Inflammatory macrophage (primary cell): ENCODE measurements at places on chromosomes 3 and 15.

DNA sequence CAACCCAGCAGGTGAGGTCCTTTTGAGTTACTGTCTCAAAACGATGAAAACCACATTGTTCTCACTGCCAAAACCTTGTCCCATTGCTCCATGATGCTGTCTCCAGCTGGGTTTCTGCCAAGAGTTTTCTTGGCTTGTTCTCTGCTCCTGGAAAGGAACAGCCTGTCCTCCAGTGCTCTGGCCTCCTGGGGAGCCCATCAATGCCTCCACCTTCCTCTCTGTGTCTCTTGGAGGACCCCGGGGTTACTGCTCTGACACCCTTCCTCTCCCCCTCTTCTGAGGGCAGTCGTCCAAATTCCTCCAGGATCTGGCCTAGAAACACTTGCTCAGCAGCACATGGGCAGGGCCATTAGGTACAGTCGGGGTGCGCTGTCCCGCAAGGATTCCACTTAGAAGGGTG is 63.9 kb upstream of the RGMA start:
- DNase-seq = no peak

- DNase-seq = no peak
These were observed 1103.1 kb downstream of the ROBO2 start for GRCh38 chr3:78143000-78143399.

DNA sequence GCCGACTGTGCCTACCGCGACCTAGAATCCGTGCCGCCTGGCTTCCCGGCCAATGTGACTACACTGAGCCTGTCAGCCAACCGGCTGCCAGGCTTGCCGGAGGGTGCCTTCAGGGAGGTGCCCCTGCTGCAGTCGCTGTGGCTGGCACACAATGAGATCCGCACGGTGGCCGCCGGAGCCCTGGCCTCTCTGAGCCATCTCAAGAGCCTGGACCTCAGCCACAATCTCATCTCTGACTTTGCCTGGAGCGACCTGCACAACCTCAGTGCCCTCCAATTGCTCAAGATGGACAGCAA is 1.4 kb downstream of the ISLR start:
- DNase-seq = no peak

DNA sequence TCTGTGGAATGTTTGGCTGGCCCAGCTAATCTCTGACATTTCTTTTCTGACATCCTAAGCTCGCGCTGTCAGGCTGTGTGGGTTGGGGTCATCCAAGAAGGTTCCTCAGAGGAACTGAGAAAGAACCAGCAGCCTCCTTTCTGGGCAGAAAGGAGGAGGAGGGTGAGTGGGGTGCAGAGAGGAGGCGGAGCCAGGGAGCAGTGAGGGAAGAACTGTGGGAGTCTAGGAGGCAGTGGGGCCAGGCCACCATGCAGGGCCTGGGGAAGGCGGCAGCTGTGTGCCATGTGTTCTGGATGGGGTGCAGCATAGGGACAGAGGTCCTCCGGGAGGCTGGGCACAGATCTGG is 5.3 kb downstream of the SEMA7A start:
- DNase-seq = peak; percentile 88

DNA sequence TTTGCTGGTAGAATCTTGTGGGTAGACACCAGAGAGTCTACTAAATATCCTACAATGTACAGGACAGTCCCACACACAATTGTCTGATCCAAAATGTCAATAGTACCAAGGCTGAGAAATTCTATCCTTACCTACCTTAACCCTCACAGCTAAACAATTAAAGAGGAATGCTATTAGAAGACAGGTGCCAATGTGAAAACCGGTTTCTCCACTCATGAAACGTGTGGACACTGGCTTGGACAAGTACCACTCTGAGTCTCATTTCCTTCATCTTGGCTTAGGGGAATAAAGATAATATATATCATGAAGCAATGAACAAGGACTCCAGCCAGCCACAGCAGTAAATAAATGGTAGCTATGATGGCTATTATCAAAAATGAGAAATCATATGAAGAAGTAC is 90.2 kb downstream of the RFTN1 start:
- no peak for DNase-seq

GRCh38 chr3:126528800-126529541 is 5.0 kb downstream of the CHST13 start:
- DNase-seq = peak; percentile 77

- no peak for DNase-seq
These were observed 5.6 kb upstream of the RBMS3 start for GRCh38 chr3:29275309-29275708.

GRCh38 chr15:57367556-57367955 is 8.7 kb upstream of the CGNL1 start:
- DNase-seq = no peak

DNA sequence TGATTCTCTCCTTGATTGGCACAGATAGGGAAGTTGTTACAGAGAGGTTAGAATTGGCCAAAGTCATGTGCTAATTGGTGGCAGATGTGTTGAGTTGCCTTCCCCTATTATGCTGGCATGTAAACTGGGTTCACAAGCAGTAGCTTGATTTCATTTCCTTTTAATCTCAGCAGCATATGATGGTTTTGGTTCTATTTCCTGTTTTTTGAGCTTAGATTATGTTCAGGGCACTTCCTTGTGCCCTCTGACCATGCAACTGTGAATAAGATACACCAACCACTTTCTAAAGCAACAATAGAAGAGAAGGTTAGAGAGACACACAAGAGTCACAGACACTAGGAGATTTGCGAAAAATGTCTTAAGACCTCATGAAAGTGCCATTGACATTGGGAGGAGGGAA is 16.5 kb downstream of the HPS3 start:
- peak; percentile 90 for DNase-seq

GRCh38 chr15:60371175-60372051 is 26.4 kb downstream of the ANXA2 start:
- DNase-seq = no peak

- DNase-seq = no peak
These were observed 6.0 kb upstream of the GATA2 start for GRCh38 chr3:128498901-128499530.

DNA sequence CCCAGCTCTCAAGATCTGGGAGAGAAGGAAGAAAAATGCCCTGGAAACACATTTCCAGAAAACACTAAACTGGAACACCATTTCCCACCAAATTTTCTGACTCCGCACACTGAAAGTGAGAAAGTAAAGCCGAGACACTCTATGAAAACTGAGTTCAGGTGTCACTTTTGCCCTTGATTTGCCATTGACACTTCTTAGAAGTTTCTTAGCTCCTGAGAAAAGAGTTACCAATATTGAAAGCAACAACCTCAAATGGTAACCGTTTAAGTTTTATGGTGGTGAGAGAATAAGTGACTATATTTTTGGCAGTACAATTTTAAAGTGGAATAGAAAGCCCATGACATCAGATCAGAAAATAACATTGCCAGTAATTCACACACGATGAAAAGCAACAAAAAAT is 39.0 kb downstream of the CD86 start:
- DNase-seq = no peak

DNA sequence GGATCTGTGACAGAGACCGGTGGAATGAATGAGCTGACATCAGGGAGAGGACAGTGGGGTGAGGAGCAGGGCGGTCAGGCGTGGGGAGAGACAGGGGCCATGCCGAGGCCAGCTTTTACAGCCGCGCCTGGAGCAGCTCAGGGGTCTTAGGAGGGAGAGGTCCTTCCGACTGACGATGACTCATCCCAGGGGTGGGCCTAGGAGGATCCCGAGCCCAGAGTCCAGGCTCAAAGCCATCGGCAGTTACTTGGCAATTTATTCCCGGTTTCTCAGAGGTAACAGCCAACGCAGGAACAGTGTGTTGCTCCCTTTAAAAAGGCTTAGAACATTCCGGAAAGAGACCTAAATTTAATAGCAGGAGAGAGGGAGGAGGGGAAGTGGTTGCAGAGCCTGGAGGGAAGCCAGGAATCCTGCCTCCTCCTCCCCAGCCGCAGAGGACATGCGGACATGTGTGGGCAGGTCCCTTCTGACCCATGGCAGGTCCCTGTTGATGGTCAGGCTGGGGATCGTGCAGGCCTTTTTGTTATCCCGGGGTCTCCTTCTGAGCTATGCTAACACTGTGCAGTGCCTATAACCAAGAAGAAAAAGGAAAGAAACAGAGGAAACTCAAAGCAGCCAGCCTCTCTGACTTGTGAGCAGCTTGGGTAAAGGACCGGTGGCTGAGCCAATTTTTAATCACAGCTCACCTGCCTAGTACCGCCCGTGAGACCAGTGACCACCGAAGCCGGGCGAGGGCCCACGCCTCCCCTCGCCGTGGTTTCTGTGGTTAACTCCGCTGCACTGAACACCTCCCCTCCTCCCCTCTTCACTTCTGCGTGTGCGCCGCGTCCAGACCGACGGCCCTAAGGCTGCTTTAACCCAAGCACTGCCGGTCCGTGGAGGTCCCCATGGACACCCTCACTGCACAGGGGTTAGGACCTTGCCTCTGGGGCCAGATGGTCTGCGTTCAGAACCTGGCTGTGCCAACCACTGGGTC is 392.4 kb upstream of the PROK2 start:
- DNase-seq = peak; percentile 68

- no peak for DNase-seq
These were observed 7.0 kb downstream of the CMTM6 start for GRCh38 chr3:32495609-32496008.

- DNase-seq = peak; percentile 65
These were observed 18.8 kb upstream of the CFAP161 start for GRCh38 chr15:81115054-81115939.

- DNase-seq = no peak
These were observed 436.0 kb upstream of the TPM1 start for GRCh38 chr15:62606376-62607113.

GRCh38 chr15:66126031-66126441 is 127.5 kb downstream of the MEGF11 start:
- no peak for DNase-seq

GRCh38 chr3:127964816-127965215 is 49.8 kb downstream of the KBTBD12 start:
- no peak for DNase-seq
